ENCODE measurements at places on chromosomes 6 and 20.

- no peak for DNase-seq
These were observed 66.4 kb downstream of the HMGN3 start for GRCh38 chr6:79167931-79168694.

DNA sequence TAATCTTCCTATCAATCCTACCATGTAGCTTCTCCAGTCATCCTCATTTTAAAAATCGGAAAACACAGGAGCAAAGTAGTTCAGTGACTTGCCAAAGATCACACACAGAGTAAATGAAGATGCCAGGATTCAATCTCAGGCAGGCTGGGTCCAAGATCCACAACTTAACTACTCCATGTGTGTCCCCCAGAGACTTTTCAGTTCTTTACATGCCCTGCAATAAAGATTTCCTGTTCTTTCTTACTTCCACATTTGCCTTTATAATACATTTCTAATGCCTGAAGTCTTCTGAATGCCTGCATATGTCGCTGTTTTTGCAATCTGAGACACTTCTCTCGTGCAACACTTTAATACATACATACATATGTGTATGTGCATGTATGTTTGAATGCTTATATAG, 121.7 kb upstream of the MARCKS start:
- DNase-seq, result no peak

DNA sequence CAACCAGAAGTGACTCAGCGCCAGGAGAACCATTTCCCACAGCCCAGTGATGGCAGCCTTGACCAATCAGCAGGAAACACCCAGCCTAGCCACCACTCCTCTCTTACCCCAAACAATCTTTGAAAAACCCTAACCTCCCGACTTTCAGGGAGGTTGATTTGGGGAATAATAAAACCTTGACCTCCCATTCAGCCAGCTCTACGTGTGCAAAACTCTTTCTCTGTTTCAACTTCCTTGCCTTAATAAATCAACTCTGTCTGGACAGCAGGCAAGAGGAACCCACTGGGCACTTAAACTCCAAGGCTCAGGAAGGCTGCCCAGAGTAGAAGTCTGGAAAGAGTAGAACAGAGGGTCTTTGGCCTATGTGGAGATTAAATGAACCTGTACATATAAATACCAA, 35.0 kb downstream of the SERPINB1 start:
- DNase-seq, result no peak

DNA sequence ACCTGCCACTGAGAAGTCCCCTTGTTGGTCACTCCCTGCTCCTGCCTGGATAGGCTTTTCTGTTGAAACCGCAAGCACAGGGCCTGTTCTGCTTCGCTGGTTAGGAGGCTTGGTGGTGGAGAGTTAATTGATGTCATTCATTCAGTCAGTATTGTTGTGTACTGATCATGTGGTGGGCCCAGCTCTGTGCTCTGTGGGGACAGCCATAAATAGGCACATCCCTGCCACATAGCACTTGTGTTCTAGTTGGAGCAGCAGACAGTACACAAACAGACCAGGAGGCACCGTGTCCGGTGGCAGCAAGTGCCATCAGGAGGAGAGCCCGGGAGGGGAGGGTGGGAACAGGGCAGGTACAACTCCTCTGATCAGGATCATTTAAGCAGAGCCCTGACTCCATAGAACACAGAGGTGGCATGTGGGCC, 155.2 kb upstream of the INSM1 start:
- no peak for DNase-seq

- DNase-seq, result no peak
These were observed 21.2 kb upstream of the APMAP start for GRCh38 chr20:25013478-25014380.

- DNase-seq, result no peak
These were observed 59.0 kb downstream of the TFAP2C start for GRCh38 chr20:56688106-56688505.

DNA sequence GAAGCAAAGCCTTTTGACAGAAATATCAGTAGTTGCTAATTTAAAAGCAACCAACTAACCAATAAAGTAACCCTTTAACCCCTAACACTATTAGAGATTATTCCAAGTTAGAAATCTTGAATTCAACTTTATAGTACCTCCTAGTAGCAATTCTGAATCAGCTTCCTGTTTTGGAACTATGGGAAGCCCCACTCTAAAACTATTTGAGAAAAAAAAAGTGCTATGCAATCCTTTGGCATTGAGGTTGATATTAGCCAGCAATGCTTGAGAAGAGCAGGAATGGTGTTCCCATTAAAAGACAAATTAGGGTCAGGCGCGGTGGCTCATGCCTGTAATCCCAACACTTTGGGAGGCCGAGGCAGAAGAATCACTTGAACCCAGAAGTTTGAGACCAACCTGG, 306.2 kb upstream of the ZFP64 start:
- no peak for DNase-seq

- no peak for DNase-seq
These were observed 103.7 kb upstream of the SALL4 start for GRCh38 chr20:51906049-51906448.

DNA sequence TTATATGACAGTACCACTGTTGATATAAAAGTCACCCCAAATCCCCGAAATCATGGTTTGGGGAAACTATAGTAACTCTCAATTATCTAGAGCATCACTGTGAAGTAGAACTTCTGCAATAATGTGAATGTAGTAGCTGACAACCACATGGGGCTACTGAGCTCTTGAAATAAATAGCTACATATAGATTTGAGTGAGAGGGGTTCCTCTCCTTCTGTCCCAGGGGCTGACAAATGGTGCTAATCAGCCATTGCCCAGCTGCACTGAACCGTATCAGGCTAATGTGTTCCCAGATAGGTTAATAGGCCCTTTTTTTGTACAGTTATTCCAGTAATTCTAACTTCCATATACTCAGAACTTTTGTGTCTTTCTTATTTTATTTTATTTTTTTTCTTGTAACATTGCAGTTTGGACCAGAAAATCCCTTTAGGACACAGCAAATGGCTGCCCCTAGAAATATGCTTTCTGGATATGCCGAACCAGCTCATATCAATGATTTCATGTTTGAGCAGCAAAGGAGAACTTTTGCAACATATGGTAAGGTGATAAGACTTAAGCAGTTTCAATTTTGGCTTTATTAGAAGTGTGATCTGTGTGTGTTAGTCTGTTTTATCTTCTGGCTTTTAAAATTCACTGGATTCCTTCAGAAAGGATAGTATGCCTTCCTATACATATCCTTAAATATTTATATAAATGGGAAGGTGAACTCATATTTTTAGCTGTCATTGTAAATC, 21.1 kb downstream of the CDC40 start:
- DNase-seq, result no peak

GRCh38 chr20:54744097-54744496, 268.7 kb downstream of the DOK5 start:
- DNase-seq, result no peak

DNA sequence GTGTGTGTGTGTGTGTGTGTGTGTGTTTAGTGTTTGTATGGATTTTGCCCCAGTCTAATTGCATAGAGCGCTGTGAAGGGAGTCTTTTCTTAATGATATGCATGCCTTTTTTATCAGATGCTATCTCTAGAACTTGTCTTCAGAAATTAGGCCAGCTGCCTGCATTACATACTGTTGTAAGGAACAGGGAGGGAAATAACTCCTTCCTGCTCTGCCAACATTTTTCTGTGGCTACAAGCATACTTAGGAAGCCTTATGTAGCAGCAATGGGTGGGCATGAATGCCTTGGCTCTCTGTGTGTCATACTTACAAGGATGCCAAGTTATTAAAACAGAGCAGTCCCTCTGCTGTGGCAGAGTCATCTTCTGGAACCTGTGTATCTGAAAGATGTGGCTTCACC, 8.0 kb upstream of the COL21A1 start:
- no peak for DNase-seq

- no peak for DNase-seq
These were observed 809 bp downstream of the HLA-G start for GRCh38 chr6:29828471-29828797.

DNA sequence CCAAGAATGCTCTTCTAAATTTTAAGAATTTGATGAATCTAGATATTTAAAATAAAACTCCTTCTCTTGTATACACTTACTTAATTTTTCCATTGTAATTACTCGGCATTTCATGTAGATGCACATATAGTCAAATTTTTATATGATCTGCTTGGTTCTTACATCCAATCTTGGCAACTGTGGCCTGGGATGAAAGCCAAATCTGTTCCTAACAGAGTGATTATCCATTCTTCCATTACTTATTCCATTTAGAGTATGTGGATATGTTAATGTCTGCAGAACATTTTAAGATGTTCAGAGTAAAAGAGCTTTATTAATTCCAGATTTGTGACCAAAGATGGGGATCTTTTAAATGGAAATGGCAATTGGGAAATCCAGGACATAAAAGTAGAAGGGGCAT, 144.1 kb upstream of the PDE7B start:
- DNase-seq, result no peak

- no peak for DNase-seq
These were observed 184.7 kb downstream of the CDKAL1 start for GRCh38 chr6:20718705-20719653.

GRCh38 chr6:31794294-31794865, 1.2 kb downstream of the VARS1 start:
- DNase-seq, result no peak

DNA sequence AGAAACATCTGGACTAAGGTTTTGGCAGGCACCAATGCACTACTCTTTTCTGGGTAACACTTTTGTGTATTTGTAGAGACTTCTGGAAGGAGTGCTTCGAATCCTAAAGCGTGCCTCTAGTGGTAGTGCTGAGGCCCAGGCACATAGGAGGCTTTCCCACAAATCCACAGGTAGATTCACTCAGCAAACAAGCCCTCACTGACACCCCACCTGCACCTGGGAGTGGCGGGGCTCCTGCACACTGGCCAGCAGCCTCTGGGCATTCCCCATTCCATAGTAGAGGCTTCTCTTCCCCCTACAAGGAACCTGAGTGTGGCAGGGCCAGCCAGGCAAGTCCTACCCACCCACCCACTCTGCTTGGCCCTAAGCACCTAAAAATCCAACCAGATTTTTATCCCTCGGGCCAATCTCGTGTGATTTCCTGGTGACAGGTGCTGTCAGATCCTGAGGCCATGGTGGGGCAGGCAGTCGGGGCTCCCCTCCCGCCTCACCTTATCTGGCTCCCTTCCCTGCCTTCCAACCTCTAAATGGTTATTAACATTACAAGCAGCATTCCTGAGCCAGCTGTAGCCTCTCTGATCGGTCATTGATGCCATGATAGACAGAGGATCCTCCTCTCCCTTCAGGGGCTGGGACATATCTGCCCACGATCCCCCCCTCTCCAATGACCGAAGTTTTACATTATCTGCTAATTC, 82.4 kb downstream of the SLC2A10 start:
- DNase-seq, result no peak

GRCh38 chr6:31129130-31129529, 8.9 kb upstream of the CDSN start:
- DNase-seq, result no peak

DNA sequence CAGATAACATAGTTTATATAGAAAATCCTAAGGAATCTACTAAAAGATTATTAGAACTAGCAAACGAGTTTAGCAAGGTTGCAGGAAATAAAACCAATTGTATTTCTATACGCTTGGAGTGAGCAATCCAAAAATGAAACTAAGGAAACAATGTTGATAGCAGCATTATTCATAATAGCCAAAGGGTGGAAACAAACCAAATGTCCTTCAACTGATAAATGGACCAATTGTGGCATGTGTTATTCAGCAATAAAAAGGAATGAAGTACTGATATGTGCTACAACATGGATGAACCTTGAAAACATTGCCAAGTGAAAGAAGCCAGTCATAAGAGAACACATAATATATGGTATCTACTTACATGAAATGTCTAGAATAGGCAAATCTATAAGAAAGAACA, 101.0 kb upstream of the VSTM2L start:
- DNase-seq, result no peak

- no peak for DNase-seq
These were observed 47.8 kb upstream of the PKHD1 start for GRCh38 chr6:52135217-52135616.

DNA sequence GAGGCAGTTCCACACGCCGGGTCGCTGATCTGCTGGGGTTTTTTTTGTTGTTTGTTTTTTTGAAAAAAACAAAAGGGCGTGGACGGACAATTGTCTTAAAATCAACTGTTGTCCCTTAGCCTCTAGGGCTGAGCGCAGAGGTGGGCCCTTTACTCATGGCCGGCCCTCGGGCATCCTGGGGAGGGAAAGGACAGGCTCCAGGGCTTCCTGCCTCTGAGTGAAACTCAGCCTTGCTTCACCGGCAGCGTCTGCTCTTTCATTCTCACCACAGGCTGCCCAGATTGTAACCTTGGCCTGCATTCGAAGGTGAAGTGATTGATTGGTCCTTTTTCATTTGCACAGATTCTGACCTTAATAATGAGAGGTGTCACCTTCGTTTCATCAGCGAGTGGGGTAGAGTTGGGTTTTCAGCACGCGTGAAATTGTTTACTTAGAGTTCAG, 797 bp downstream of the SMIM13 start:
- DNase-seq, result peak; percentile 41

- DNase-seq, result no peak
These were observed 5.2 kb downstream of the KLHL32 start for GRCh38 chr6:96929741-96930140.

GRCh38 chr20:58463256-58463655, 51.9 kb downstream of the APCDD1L start:
- DNase-seq, result no peak

DNA sequence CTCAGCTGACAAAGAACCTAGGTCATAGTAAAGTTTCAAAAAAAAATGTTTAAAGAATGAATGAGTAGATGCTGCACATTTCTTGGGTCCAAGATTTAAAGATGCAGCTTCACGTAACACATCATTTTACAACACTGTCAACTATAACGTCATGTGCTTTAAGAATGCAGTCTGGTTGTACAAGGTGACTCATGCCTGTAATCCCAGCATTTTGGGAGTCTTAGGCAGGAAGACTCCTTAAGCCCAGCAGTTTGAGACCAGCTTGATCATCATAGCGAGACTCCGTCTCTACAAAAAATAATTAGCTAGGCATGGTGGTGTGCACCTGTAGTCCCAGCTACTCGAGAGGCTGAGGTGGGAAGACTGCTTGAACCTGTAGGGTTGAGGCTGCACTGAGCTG, 21.9 kb downstream of the SLC17A5 start:
- no peak for DNase-seq

DNA sequence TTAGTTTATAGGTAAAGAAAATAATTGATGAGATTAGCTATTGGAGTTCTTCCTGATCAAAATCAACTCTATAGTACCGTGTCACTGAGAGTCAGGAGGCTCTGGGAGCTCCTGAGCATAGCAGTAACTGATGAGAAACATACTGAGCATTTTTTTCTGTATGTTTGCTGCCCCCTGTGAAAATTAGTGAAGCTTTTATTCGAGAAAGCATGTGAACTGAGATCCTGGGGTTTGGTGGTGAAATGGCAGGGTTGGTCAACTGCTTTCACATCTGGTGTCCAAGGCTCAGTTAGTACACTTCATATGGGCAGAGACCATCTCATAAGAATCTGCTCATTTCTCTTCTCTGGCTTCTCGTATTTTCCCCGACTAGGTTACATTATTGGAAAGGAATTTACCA, 4.1 kb upstream of the ABT1 start:
- no peak for DNase-seq

GRCh38 chr6:63349401-63349800, 29.6 kb upstream of the LGSN start:
- peak; percentile 10 for DNase-seq
